ENCODE measurements at places on chromosomes 3 and 15. TPM values are rescaled to one million over a fixed set of nuclear protein-coding genes. Genes with fewer than 3 reads are reported as not detected.

SLC12A1 gene
- not detected for total RNA-seq

SCG3 gene
- not detected for total RNA-seq

GOLGA6L4 gene
- total RNA-seq: 4.7 TPM

SLC22A13 gene
- total RNA-seq: not detected

GOLGA8J gene
- total RNA-seq: not detected

All from mammary microvascular endothelial cell (primary cell).